ENCODE measurements at places on chromosomes 7 and 10. TPM values are rescaled to one million over a fixed set of nuclear protein-coding genes. Genes with fewer than 3 reads are reported as not detected.

GRCh38 chr7:108296911-108297310 is 159.3 kb downstream of the NRCAM start:
- DNase-seq = no peak
- no peaks in the 10 kb centered on the region for H3K27me3 ChIP-seq
- H3K27ac ChIP-seq = no peak overlapping the region
- H3K4me1 ChIP-seq = peaks cover 18% of the 10 kb centered on the region
- H3K36me3 ChIP-seq = no peaks in the 10 kb centered on the region

GRCh38 chr7:100158229-100159098 is at the start of gene TRAPPC14:
TSS of gene TRAPPC14 (minus strand) at chr7:100158723. CDS start at chr7:100158499, 224 bp downstream.
- peaks cover 3% of the 10 kb centered on the region for H3K4me1 ChIP-seq
- peak; percentile 96 for DNase-seq
- H3K36me3 ChIP-seq = peaks cover 11% of the 10 kb centered on the region

DNA sequence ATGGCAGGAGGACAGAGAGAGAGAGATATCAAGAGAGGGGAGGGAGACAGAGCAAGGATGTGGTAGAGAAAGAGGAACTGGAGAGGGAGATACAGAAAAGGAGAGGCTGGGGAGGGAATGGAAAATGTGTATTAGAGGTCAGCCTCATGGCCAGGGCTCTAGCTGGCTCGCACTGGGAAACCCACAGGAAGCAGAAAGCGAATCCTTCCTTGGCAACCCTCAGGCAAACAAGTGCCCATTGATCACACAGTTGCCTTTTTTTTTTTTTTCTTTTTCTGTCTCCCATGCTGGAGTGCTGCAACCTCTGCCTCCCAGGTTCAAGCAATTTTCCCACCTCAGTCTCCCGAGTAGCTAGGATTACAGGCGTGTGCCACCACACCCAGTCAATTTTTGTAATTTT is 391.2 kb downstream of the TYW1 start:
- H3K4me1 ChIP-seq = no peaks in the 10 kb centered on the region
- DNase-seq = no peak
- peaks cover 9% of the 10 kb centered on the region for H3K27me3 ChIP-seq
- no peaks in the 10 kb centered on the region for H3K36me3 ChIP-seq

DNA sequence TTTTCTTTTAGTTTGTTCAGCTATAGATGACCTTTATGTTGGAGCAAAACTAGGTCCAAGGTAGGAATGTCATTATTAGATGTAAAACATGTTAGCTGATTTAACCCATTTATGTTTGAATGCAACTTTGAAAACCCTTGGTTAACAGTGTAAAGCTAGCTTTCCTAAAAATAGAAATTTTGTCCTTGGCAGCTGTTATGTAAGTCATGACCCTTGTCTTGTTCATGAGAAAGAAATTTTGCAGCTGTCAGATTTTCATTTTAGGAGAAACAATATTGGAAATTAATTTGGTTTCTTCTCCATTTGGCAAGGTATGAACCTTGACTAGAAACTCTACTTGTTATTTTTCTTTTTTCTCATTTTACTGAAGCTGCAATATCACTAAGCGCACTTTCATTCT is 23.9 kb upstream of the CCAR1 start:
- H3K4me1 ChIP-seq = peaks cover 19% of the 10 kb centered on the region
- peak overlapping the region; percentile 11 for H3K27ac ChIP-seq
- no peaks in the 10 kb centered on the region for H3K27me3 ChIP-seq
- H3K4me3 ChIP-seq = no peak overlapping the region
- DNase-seq = peak; percentile 28

DNA sequence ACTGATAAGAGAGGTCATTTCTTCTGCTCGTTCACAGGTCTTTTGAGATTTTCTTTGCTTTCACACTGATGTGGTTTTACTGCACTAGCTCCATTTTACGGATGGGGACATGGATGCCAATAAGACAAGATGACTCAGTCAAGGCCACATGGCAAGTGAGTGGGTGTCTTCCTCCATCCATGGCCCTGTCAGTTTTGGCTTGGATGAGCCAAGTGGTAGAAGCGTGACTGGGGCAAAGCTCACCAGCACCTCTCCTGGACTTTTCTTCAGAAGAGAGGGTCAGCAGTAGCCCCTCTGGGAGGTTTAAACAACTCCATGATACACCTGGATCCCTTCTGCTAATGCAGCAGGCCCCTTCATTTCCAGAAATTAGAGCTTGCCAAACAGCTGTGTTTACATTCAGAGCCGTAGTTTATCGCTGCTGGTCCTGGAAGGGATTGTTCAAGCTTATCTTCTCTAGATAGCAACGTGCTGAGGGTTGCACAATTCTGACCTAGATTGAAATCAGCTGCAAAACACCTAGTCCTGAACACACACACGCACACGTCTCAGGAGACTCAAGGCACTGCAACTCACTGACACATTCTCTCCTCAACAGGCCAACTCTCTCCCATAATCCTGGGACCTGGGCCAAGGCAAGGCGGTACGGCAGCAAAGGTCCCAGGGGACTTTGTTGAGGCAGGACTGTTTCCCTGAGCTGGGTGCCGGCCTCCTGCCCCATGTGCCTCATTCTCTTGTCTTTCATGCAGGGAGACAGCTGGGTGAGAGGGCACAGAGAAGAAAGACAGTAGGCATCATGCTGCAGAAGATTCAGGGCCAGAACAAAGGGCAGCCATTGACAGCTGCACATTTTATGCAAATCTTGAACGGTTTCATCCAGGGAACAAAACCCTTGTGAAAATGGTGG is 14.2 kb upstream of the PDCD4 start:
- peak overlapping the region; percentile 58 for H3K27ac ChIP-seq
- H3K4me3 ChIP-seq = peak overlapping the region; percentile 22
- peaks cover 24% of the 10 kb centered on the region for H3K4me1 ChIP-seq
- no peaks in the 10 kb centered on the region for H3K36me3 ChIP-seq
- DNase-seq = peak; percentile 75

DNA sequence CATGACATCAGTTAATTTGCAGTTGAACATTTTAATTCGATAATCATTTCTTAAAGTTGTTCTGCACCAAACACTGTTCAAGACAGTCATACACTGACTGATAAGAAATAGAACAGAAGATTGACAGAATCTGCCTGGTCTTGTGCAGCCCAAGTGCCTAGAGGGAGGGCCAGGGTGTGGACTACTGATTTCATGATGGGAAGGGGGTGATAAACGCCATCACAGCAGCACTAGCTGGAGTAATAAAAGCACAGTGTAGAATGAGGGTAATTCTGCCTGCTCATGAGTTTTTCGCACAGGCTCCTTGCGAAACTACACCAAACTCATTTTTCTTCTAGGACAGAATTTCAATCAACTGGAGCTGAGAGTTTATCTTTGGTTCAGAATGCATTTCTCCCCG is 270.1 kb downstream of the ARL4A start:
- DNase-seq = no peak
- no peaks in the 10 kb centered on the region for H3K36me3 ChIP-seq
- H3K4me3 ChIP-seq = no peak overlapping the region
- no peaks in the 10 kb centered on the region for H3K4me1 ChIP-seq
- no peaks in the 10 kb centered on the region for H3K27me3 ChIP-seq

GRCh38 chr7:152451356-152451755 is 15.6 kb upstream of the KMT2C start:
- H3K4me3 ChIP-seq = no peak overlapping the region
- no peaks in the 10 kb centered on the region for H3K27me3 ChIP-seq
- DNase-seq = no peak
- no peak overlapping the region for H3K27ac ChIP-seq
- H3K36me3 ChIP-seq = no peaks in the 10 kb centered on the region
- H3K4me1 ChIP-seq = no peaks in the 10 kb centered on the region

DNA sequence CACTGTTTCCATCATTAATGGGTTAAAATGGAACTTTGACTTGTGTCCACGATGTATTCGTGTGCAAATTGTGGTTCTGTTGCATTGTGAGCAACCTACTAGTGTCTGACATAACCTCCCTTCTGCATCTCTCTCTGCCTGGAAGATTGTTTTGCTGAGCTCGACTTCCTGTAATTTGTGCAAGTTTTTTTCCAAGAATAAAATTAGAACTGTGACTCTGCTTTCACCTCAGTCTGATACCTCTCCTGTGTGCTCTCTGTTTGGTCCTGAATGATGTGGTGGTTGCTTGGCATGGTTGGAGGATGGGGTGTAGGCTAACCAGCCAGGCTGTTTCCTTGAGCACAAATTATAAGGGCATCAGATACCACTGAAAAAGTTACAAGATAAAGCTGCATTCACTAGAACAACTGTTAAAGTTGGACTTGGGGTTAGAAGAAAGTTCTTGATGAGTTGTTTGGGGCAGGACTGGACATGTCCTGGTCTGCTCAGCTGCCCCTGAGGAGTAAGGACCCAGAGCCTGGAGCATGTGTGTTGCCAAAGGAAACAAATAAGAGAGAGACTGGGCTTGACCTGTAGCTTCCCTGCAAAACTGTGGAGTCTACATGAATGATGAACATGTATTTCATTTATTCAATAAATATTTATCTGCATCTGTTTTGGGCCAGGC is 1.9 kb upstream of the VOPP1 start:
- H3K27ac ChIP-seq = no peak overlapping the region
- DNase-seq = peak; percentile 60
- H3K4me3 ChIP-seq = no peak overlapping the region
- H3K36me3 ChIP-seq = no peaks in the 10 kb centered on the region
- H3K27me3 ChIP-seq = no peaks in the 10 kb centered on the region

GRCh38 chr7:106944035-106944665 is 79.1 kb downstream of the PIK3CG start:
- no peak for DNase-seq
- H3K36me3 ChIP-seq = no peaks in the 10 kb centered on the region
- no peak overlapping the region for H3K4me3 ChIP-seq
- no peaks in the 10 kb centered on the region for H3K27me3 ChIP-seq
- H3K27ac ChIP-seq = no peak overlapping the region

OR13A1 gene
- not detected for total RNA-seq

CALY gene
- not detected for total RNA-seq

NFE2L3 gene
- not detected for total RNA-seq

STEAP1 gene
- total RNA-seq = 0.55 TPM

EXOSC1 gene
- total RNA-seq = 46.9 TPM

ASB10 gene
- total RNA-seq = not detected

FBXO24 gene
- total RNA-seq = 0.10 TPM

TDRD1 gene
- 0.61 TPM for total RNA-seq

HOXA1 gene
- 7.3 TPM for total RNA-seq

CDC14C gene
- total RNA-seq = 0.15 TPM

Data from SJCRH30 (cell line).